ENCODE measurements at places on chromosomes 4 and X.

- peak; percentile 56 for DNase-seq
Measured at GRCh38 chr4:168560184-168561180, 63.6 kb downstream of the PALLD start.

DNA sequence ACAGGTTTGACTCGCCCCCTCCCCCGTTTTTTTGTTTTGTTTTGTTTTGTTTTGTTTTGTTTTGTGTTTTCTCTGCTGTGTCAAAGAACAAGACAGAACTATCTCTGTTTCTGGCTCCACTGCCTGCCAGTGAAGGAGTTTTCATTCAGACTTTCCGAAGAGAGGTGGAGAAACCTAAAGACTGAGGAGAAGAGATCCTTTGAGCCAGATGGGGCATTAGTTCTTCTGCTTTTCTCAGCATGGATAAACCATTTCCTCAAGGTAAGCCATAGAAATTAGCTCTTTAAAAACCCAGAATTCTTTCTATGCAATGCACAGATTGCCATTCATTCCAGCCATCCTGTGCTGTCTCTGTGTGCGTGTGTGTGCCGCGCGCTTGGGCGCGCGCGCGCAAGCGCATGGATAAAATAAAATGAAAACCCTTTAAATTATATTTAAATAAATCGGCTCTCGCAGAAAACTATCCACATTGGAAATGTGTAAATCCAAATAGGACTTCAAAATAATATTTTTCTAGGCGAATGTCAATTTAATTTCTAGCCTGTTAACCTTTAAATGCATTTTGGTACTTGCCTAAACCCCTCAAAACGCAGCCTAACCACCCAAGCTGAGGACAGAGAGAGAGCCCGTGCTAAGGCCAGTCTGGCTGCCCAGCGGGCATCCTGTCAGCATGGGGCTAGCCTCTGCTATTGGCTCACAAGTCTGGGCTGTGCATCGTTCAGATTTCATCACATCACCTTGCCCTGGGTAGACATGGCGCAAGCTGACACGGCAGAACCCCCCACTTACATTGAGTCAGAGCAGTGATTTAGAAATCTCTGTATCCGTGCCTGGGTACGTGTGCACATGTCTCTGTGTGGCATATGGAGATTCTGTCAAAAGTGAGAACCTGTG is 113.0 kb upstream of the VAMP7 start:
- DNase-seq, result no peak

GRCh38 chr4:47974566-47974965 is 41.9 kb downstream of the CNGA1 start:
- DNase-seq, result no peak

- peak; percentile 68 for DNase-seq
Measured at GRCh38 chr4:89753601-89754066, 83.3 kb downstream of the SNCA start.

GRCh38 chrX:27918799-27919198 is 62.5 kb downstream of the DCAF8L1 start:
- peak; percentile 25 for DNase-seq

DNA sequence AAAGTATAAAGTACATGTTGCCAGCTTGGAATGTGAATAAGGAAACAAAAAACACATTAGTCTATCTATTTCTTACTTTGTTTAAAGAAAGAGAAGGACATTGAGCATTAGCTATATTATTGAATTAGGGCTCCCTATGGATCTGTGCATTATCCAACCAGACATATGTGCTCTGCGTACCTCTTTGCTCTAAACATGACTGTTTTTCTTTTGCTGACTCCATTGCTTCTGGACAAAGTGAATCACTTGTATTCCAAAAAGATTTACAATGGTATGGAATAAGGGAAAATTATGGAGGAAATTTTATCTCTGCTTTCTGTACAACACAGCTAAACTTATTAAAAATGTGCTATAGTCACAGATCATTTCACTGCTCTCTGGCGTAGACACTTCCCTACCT is 727.8 kb upstream of the LCORL start:
- no peak for DNase-seq

- DNase-seq, result no peak
Measured at GRCh38 chr4:56200275-56200674, 187.0 kb downstream of the AASDH start.

- DNase-seq, result no peak
Measured at GRCh38 chr4:6989331-6989923, 53.7 kb upstream of the TADA2B start.

DNA sequence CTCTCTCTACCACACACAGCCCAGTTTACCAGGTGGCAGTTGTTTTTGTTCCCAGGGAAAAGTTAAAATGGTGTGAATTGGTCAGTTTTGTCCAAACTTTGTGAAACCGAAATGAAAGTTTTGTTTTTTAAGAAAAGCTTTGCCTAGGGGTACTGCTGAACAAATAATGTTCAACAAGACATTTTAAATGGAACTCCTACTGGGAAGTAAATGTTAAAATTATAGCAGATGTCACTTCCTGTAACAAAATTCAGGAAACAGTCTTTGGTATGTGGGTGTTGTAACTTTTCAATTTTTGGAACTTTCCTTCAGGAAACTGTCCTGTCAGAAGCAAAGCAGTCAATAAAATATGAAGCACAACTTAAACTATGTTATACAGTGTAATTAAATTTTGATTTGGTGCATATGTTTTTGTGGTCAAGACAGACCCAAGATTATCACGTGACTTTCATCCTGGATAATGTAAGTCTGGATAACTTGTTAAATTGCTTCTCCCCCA is 79.5 kb downstream of the AFF1 start:
- no peak for DNase-seq

- DNase-seq, result peak; percentile 24
Measured at GRCh38 chr4:124202099-124202498, 510.4 kb downstream of the ANKRD50 start.

DNA sequence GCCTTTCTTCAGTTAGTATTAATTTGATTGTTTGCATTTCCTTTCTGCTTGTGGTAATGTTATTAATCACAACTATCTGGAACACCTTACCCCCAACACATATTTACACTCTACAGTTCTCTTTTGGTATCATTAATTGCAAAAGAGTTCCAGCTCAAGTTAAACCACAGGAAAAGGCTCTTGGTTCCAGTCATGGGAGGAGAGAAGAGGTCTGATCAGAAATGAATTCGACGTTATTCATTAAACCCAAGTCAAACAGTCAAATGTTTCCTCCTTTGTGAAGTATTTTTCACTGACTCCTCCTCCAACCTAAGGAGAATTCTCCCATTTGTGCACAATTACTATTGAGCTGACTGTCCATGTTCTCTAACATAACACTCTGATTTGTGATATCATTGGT is 91.4 kb downstream of the SLC39A8 start:
- DNase-seq, result no peak

- no peak for DNase-seq
Measured at GRCh38 chr4:20987191-20987590, 286.9 kb downstream of the PACRGL start.

Data from hepatocyte (in vitro differentiated cells).